ENCODE measurements at places on chromosomes 3 and 15.

DNA sequence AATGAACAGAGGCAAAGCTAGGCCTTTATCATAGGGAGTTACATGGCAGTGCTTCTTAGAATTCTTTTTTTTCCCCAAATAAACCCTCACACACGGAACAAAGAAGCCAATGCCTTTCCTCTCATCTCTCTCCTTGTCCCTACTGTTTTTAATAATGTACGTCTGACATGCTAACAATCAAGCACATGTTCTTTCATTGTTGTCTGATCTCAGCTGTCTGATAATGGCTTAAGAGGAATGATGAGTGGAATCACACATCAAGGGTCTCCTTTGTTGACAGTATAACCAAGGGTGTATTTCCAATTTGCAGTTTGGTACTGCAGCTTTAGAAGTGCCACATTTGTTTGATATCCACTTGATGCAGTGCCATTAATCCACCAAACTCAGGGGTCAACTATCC, 34.8 kb upstream of the EPHA3 start:
- no peak for DNase-seq

GRCh38 chr3:80526153-80526552, 758.4 kb upstream of the ROBO1 start:
- DNase-seq, result no peak

DNA sequence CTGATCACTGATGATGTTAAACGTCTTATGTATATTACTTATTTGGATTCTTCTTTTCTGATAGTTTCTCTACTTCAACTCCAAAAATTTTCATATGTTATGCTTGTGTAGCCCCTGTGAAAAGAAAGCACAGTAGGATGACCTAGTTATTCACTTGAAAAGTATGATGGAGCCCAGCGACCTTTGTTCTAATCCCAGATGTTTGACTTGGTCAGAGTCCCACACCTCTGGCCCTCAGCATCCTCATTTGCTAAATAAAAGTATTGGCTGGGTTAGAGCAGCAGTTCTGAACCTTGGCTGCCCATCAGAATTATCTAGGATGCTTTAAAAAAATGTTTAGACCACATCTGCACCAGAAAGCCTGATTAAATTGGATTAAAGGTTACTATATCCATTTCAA, 173.7 kb downstream of the ATG7 start:
- no peak for DNase-seq

DNA sequence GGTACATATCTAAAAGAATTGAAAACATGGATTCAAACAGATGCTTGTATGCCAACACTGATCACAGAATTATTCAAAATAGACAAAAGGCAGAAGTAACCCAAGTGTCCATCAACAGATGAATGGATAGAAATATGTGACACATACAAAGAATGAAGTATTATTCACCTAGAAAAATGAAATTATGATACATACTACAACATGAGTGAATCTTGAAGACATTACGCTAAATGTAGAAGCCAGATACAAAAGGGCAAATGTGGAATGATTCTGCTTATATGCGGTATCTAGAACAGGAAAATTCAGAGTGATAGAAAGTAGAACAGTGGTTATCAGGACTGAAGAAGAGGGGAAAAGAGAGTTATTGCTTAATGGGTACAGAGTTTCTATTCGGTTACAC, 26.2 kb upstream of the SLC12A8 start:
- DNase-seq, result no peak

GRCh38 chr3:35992041-35992440, 352.7 kb downstream of the ARPP21 start:
- DNase-seq, result no peak

- DNase-seq, result no peak
Measured at GRCh38 chr3:168952551-168952950, 711.0 kb downstream of the MECOM start.

DNA sequence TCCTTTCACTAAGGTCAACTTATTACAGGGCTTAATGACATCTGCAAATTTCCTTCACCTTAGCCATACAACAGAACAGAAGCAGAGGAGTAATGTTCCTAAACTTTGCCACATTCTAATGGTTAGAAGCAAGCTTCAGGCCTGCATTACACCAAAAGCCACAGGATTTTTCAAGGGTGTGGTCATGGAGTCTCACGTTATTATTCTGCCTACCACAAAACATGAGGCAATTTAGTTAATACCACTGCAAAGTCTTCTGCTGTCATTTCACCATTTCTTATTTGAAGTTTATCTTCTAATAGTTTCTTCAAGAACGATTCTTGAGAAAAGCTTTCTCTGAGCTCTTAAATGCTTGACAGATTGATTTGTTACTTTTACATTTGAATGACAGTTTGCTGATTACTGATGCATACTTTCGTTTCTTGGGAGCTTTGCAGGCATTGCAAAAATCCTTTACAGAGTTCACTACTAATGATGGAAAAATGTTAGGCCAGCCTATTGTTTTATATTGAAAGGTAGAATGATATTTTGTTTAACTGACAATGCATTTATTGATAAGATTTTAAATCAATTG, 1257.1 kb downstream of the NSUN3 start:
- no peak for DNase-seq

DNA sequence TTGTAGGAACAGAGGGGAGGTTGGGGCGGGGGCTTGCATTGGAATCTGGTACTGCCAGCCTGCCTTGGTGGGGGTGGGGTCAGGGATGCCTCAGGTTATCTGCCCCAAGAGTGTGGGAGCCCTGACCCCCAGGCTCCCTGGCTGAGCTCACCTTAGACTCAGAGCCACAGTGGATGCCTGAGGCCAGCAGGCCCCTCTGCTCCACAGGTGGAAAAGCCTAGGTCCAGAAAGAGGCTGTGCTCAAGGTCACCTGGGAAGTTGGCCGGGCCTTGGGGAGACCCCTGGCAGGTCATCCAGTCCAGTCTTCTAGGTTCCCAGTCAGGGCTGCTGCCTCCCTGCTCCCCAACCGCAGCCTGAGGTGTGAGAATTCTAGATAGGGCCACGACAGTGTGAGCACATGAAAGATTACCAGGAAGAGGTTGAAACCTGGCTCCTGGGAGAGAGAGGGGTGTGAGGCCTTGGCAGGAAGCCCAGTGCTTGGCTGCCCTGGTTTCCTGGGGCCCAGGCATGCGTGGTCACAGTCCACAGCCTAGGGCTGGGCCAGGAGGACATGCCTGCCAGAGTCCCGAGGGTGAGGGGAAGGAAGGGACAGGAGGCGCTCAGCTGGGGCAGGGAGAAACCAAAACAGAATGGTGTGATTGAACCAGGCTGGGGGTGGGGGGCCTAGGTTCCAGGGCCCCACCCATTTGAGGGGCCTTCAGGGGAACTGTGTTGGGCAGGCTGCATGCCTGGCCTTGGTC, 4.9 kb downstream of the HDAC11 start:
- DNase-seq, result no peak

DNA sequence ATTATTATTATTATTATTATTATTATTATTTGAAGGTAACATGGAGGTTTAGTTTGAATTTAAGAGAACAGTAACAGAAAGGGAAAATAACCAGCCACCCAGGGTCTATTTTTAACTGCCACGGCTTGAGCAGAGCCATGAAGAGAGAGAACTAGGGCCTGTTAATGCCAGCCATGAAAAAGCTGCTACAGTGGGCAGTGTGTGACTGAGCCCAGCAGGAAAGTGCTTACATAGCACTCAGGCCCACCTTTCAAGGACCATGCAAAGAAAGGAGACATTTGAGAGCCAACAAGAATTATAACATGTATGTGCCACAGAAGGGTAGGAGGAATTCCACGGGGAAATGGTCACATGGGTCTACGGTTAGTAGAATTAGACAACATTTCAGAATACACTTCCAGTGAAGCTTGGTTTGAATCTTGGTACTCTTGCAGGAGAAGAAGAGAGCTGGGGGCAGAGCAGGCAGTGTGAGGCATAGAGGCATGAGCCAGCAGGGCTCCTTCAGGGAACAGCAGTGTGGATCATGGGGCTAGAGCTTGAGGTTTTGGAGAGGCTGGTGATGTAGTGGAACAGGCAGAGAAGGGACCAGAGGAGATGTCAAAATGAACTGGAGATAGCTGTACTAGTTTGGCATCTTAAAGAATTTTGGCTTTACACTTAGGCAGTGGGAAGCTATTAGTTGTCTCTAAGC, 140.7 kb downstream of the CMSS1 start:
- no peak for DNase-seq

- DNase-seq, result no peak
Measured at GRCh38 chr3:193630005-193630404, 37.0 kb downstream of the OPA1 start.
